Calu3 (cell line): ENCODE measurements at places on chromosomes 2 and 18.
A peak's percentile ranks its signal among the peaks of the same experiment; 100 is the strongest.

- no peak for DNase-seq
These were observed 30.6 kb downstream of the MAPRE2 start for GRCh38 chr18:35071819-35072247.

GRCh38 chr2:27701676-27702075, 38.0 kb downstream of the SLC4A1AP start:
- DNase-seq, result no peak

- DNase-seq, result no peak
These were observed 11.1 kb upstream of the ST3GAL5 start for GRCh38 chr2:85899849-85900248.

- no peak for DNase-seq
These were observed 12.4 kb upstream of the CCDC88A start for GRCh38 chr2:55431982-55432627.

DNA sequence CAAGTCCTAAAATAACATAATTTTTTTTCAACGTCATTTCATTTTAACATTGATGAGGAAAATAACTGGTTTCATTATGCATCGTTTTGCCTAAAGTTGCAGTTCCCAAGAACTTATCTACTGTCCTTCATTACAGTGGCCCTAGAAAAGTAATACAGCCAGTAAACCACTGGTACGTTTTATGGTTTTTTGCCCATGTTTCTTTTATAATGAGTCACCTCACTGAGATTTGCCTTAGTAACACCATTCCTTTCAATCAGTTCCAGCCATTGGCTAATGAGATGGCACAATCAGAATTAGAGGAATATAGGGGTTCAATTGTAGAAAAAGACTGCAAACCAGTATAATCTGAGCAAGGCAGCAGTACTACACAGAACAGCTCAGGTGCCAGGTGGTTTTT, 422.6 kb upstream of the LYPD1 start:
- DNase-seq, result no peak

DNA sequence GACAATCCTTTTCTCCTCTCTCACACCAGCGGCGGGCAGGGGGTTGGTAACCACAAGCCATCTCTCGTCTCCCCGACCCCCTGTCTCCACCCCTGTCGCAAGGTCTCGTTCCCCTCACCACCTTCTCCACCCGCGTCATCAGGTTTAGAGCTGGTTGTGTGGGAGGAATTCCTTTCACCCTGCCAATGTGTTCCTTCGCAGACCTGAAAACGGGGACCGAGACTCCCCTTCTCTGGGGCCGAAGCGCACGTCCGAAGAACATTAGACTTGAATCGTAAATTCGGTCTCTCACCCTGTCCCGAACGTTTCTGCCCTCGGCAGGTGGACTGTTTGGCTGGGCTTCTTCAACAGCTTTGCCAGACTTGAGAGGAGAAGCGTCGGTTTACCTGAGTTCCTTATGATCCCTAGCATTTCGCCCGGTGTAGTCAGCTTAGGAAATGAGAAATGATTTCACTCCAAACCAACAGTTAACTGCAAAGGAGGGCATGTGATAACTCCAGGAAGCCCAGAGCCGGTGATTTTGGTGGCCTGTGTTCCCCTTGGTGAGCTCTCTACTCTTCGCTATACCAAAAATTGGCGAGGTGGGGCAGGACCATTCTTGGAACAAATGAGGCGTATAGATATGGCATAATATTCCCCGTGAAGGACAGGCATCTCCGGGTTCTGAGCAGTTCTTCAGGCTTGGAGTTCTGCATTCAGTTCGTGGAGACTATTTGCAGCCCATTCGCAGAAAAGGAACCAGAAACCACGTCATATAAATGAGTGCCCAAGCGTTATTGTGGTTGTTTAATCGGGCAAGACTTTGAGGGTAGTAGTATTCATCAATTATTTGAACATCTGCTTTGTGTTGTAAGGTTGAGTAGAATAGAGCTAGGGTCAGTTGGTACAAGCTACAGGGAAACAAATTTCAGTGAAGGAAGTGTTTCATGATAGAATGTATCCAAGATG, 694 bp downstream of the CFAP36 start:
- DNase-seq, result peak; percentile 23

GRCh38 chr2:72092111-72092510, 55.6 kb downstream of the CYP26B1 start:
- DNase-seq, result peak; percentile 30

DNA sequence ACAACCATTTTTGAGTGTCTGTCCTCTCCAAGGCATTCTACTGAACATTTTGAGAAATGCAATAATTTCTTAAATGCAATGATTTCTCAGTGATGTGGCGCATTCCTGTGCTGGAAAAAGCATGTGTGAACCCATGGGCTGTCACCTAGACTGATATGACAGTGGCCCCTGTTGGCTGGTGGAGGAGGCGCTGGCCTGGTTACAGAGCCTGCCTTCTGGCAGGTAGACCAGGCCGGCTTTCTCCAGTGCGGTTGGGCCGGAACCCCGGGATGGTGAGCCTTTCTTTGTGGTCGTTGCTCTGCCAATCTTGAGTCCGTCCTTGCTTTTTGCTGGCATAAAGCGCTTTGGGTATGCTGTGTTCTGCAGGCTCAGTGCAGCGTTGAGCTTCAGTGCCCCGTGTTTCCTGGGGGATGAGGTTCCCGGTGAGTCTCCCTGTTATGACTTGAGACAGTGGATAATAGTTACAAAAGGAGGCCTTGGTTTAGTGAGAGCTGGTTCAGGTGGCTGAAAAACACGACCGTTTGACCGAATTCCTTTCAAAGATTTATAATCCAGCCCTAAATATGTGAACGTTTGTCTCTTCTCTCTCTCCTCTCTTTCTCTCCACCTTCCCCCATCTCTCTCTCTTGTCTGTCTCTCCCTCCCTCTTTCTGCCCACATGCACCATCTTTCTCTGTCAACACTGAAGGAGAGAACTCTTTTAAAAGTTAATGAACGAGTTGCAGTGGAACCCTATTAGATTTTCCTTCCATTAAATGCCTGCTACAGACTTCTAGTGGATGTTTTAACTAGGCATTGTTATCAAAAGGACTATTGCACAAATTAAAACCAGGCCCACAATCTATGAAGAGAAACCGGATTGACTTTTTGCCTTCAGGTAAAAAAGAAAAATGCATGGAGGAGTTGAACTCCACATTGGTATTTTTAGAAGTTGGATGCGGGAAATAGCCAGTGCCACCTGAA, 34.0 kb downstream of the TSHZ1 start:
- DNase-seq, result peak; percentile 40
